ENCODE measurements at places on chromosomes 16 and 17. TPM values are rescaled to one million over a fixed set of nuclear protein-coding genes. Genes with fewer than 3 reads are reported as not detected.
A peak's percentile ranks its signal among the peaks of the same experiment; 100 is the strongest.

The PIK3R5 gene
- total RNA-seq, result 3.6 TPM

GRCh38 chr17:17621254-17621653, 29.7 kb upstream of the PEMT start:
- no peak for DNase-seq
- H3K27me3 ChIP-seq, result no peaks in the 10 kb centered on the region
- H3K36me3 ChIP-seq, result no peaks in the 10 kb centered on the region
- no peak overlapping the region for H3K4me3 ChIP-seq
- H3K27ac ChIP-seq, result no peak overlapping the region
- no peaks in the 10 kb centered on the region for H3K4me1 ChIP-seq

The MC1R gene
- total RNA-seq, result 29.3 TPM

DNA sequence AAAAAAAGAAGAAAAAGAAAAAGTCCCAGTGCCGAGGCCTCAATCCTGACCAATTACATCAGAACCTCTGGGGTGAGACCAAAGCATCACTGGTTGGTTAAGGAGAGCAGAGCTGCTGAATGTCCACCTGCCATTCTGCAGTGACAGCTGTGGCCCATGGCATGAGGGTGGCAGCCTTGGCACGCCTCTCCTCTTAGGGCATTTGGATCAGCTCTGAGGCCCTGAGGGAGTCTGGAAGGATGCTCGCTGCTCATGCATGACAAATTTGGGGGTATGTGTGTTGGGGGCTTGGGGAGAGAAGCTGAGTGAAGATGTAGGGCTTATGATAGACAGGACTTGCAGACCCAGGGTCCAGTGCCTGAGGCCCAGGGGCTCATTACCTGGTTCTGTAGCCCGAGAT, 26.3 kb downstream of the MYLK3 start:
- no peaks in the 10 kb centered on the region for H3K27me3 ChIP-seq
- H3K27ac ChIP-seq, result no peak overlapping the region
- peak; percentile 40 for DNase-seq
- H3K36me3 ChIP-seq, result no peaks in the 10 kb centered on the region
- H3K4me3 ChIP-seq, result no peak overlapping the region

- H3K4me1 ChIP-seq, result no peaks in the 10 kb centered on the region
- no peak overlapping the region for H3K27ac ChIP-seq
- no peaks in the 10 kb centered on the region for H3K27me3 ChIP-seq
- no peak for DNase-seq
These were observed 40.6 kb downstream of the ABCA10 start for GRCh38 chr17:69188064-69188463.

The PABPN1L gene
- not detected for total RNA-seq

GRCh38 chr17:18321309-18321708, 6.2 kb downstream of the SMCR8 start:
- no peak overlapping the region for H3K4me3 ChIP-seq
- H3K27me3 ChIP-seq, result no peaks in the 10 kb centered on the region
- peaks cover 61% of the 10 kb centered on the region for H3K36me3 ChIP-seq
- peaks cover 48% of the 10 kb centered on the region for H3K4me1 ChIP-seq

DNA sequence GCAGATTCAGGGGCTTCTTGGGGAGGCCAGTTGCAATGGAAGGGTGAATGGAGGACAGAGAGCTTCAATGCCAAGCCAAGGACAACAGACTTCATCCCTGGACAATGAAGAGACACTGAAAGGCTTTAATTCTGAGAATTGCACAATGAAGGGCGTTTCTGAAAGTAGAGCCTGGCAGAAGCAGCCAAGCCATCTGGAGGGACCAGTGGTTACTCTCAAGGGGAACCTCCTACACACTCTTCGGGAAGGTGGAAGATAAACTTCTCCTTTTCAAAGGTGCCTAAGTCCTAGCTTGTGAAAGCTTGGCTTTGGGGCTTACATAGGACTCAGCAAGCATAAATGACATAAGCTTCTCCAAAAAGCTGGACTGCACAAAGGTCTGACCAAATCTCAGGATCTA, 6.2 kb upstream of the CES1 start:
- H3K27ac ChIP-seq, result no peak overlapping the region
- peaks cover 20% of the 10 kb centered on the region for H3K4me1 ChIP-seq
- H3K36me3 ChIP-seq, result no peaks in the 10 kb centered on the region
- peaks cover 3% of the 10 kb centered on the region for H3K27me3 ChIP-seq
- no peak for DNase-seq

The MYO1C gene
- total RNA-seq, result 74.9 TPM
